Effector memory CD4-positive, alpha-beta T cell (primary cell): ENCODE measurements at places on chromosomes 6 and 20.
A peak's percentile ranks its signal among the peaks of the same experiment; 100 is the strongest.

- no peak overlapping the region for H3K27ac ChIP-seq
- DNase-seq, result no peak
- no peaks in the 10 kb centered on the region for H3K27me3 ChIP-seq
Measured at GRCh38 chr20:2749951-2750490, 50.4 kb downstream of the CPXM1 start.

DNA sequence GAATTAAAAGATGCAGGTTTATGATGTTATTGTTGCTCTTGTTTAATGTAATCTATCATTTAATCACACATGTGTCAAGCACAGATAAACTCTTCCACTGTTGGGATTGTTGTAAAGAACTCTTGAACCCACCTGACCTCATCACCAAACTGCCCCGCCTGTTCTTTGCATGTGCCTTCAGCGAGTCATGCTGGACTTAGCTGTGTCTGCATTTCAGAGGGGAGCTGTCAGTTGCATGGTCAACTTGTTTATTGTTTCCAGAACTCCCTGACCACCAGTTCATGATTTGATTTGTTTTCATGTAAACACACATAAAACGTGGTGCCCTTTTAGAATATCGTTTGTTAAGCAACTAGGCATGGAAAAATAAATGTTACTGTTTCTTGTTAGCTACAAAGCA lies 93.6 kb downstream of the KHDC1L start:
- no peak overlapping the region for H3K27ac ChIP-seq
- H3K27me3 ChIP-seq, result no peaks in the 10 kb centered on the region
- no peak overlapping the region for H3K4me3 ChIP-seq

DNA sequence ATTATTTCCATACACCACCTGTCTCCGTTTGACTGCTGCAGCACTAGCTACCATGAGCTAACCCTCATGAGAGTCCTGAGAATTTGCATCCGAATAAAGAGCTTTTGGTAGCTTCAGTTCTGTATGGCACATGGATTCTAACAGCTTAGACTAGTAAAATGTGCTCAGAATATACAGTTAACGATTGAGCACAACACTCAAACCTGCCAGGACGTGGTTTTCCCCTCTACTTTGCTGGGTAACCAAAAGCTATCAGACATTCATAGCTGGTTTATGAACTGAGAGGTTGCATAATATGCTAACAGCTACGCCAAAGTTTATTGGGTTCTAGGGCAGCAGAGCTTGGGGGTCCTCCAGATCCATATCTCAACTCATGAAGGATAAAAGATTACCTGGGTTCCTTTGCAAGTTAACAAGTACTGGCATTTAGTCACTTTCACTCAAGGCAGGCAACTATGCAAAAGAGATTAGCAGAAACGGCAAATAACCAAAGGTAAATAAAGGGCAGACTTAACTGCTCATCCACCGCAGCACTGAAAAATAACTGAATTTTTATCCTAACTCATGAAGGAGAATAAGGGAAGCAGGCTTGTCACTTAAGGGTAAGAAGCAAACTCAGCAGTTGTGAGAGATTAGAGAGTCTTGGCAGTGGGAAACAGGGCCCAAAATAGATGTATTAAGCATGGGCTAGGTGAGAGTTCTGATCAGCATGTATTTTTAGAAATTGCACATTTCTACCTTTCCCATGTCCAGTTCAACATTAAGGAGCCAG lies 29.4 kb downstream of the NUDT3 start:
- no peak overlapping the region for H3K4me3 ChIP-seq
- no peak for DNase-seq
- H3K4me1 ChIP-seq, result no peaks in the 10 kb centered on the region
- no peak overlapping the region for H3K27ac ChIP-seq

- H3K27me3 ChIP-seq, result no peaks in the 10 kb centered on the region
- H3K27ac ChIP-seq, result no peak overlapping the region
- H3K4me3 ChIP-seq, result no peak overlapping the region
- DNase-seq, result no peak
- peaks cover 9% of the 10 kb centered on the region for H3K4me1 ChIP-seq
- no peaks in the 10 kb centered on the region for H3K36me3 ChIP-seq
Measured at GRCh38 chr6:134373993-134374392, 56.1 kb upstream of the SGK1 start.

GRCh38 chr6:138486249-138487101 lies 12.8 kb downstream of the NHSL1 start:
- H3K27me3 ChIP-seq, result no peaks in the 10 kb centered on the region
- H3K4me1 ChIP-seq, result no peaks in the 10 kb centered on the region
- H3K27ac ChIP-seq, result no peak overlapping the region
- no peak for DNase-seq
- no peak overlapping the region for H3K4me3 ChIP-seq
- no peaks in the 10 kb centered on the region for H3K36me3 ChIP-seq

DNA sequence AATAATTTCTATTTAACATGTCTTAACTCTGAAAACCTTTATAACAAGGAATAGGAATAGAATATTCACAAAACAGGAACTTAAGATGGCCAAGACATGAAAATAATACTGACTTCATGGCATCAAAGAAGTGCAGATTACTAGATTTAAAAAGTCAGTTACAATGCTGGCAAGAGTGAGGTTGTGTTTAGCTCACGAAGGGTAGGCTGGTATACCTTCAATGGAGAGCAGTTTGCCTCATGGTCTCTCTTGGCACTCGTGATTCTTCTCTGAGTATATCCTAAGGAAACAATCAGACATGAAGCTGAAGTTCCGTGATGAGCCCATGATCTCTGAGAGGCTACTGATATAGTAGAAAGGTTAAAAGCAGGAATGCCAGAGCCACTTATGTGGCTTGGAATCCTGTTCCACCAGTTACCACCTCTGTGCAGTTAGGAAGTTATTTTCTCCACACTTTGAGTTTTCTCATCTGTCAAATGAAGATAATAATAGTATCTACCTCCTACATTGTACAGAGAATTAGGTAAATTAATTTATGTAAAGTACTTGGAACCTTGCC lies 7.2 kb downstream of the NCOA7 start:
- H3K4me3 ChIP-seq, result no peak overlapping the region
- H3K4me1 ChIP-seq, result peaks cover 10% of the 10 kb centered on the region
- no peak overlapping the region for H3K27ac ChIP-seq
- H3K27me3 ChIP-seq, result no peaks in the 10 kb centered on the region
- no peaks in the 10 kb centered on the region for H3K36me3 ChIP-seq

GRCh38 chr20:25013478-25014380 lies 21.2 kb upstream of the APMAP start:
- H3K4me1 ChIP-seq, result no peaks in the 10 kb centered on the region
- no peak overlapping the region for H3K4me3 ChIP-seq
- no peak for DNase-seq
- peaks cover 66% of the 10 kb centered on the region for H3K36me3 ChIP-seq

- peak overlapping the region; percentile 71 for H3K27ac ChIP-seq
- H3K4me1 ChIP-seq, result peaks cover 8% of the 10 kb centered on the region
- DNase-seq, result no peak
- peak overlapping the region; percentile 47 for H3K4me3 ChIP-seq
- H3K36me3 ChIP-seq, result no peaks in the 10 kb centered on the region
Measured at GRCh38 chr6:26520237-26520849, 17.8 kb upstream of the HMGN4 start.

DNA sequence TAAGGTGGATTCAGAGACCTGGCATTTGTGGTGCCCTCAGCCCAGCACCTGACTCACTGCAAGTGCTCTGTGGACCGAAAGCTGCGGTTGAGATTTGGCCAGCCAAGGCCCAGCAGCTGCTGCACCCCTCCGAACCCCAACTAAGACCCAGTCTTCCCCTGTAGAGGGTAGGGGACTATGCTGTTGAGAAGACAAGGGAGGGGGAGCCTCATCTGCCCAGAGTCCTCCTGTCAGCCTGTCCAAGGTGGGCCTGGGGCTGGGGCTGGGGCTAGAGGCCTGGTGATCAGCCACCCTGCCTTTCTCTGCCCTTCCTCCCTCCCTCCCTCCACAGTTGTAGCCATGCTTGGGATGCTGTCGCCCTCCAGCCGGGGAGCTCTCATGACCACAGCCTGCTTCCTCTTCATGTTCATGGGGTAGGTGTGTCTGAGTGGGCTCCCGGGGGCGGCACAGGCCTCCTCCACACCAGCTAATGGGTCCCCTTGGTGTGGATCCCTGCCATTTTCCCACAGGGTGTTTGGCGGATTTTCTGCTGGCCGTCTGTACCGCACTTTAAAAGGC lies 40.9 kb downstream of the TM9SF4 start:
- H3K36me3 ChIP-seq, result peaks cover 46% of the 10 kb centered on the region
- no peak overlapping the region for H3K4me3 ChIP-seq
- no peaks in the 10 kb centered on the region for H3K27me3 ChIP-seq
- H3K4me1 ChIP-seq, result no peaks in the 10 kb centered on the region
- DNase-seq, result no peak

DNA sequence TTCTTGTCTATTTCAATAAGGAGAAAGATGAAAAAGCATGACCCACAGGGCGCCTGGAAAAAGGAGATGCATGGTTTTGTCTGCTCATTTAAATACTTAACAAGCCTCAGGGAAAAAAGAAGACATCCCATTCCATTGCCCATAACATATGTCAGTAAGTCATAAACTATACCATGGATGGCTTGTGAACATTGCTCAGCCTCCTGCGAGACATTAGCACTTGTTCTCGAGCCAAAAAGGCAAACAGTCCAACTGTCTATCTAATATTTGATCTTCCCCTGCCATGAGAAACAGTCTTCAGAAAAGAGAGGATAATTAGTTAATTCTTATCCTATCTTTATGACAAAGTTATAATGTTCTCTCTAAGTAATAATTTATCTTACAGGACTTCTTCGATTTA lies 527.4 kb downstream of the HACE1 start:
- no peak overlapping the region for H3K4me3 ChIP-seq
- no peaks in the 10 kb centered on the region for H3K36me3 ChIP-seq
- H3K27me3 ChIP-seq, result no peaks in the 10 kb centered on the region
- no peaks in the 10 kb centered on the region for H3K4me1 ChIP-seq
- DNase-seq, result no peak

GRCh38 chr20:396252-396618 lies 11.9 kb upstream of the RBCK1 start:
- no peak overlapping the region for H3K4me3 ChIP-seq
- no peaks in the 10 kb centered on the region for H3K27me3 ChIP-seq
